ENCODE measurements at places on chromosomes 12 and 14.

GRCh38 chr14:101947577-101947903 lies 16.8 kb upstream of the DYNC1H1 start:
- DNase-seq = peak; percentile 44

DNA sequence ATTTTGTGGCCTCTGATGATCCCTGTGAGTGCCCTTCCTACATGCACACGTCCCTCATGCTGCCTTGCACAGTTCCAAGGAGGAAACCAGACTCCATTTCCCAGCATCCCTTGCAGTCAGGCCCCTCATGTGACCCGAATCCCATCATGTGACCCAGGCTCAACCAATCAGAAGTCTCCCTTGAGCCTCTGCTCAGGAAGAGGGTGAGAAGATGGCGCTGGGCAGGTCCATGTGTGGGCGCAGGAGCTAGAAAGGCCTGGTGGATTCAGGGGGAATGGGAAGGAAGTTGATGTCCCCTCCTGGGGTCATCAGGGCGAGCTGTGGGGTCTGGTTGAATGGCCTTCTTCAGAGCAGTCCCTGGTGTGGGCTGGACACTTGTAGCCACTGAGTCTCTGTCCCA lies 240.5 kb downstream of the ADGRD1 start:
- peak; percentile 16 for DNase-seq

DNA sequence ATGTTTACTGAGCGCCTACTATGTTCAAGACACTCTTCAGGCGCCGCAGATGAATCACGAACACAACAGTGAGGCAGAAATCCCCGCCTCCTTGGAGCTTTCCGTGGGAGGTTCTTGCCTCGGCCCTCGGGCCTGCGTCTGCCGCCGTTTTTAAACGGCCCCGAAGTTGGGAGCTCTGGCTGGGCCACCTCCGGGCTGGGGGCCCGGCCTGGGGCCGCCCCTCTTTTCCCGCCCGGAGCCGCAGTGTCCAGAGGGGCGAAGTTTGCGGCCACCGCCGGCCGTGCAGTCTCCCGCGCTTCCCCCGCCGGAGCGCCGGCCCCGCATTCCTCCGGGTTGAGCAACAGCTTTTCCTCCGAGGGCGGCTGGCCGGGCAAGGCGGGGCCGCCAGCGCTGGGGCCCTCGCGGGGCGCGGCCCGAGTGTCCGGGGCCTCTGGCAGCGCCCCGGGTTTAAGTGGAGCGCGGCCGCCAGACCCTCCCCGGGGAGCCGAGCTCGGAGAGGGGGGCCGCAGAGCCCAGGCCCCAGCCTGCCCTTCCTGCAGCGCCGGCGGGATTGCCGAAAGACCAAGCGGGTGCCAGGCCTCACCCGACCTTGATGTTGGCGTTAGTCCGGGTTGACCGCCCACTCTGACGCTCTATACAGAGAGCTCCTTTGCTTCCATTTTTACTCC lies 18.7 kb upstream of the CTDSP2 start:
- peak; percentile 77 for DNase-seq

GRCh38 chr12:127984386-127985055 lies 282.4 kb upstream of the TMEM132C start:
- no peak for DNase-seq

Data from GM13977 (cell line).